ENCODE measurements at places on chromosomes 3 and 15.

- DNase-seq, result no peak
Measured at GRCh38 chr3:94420931-94421330, 358.1 kb downstream of the NSUN3 start.

GRCh38 chr3:170524073-170524472 is 61.8 kb downstream of the SLC7A14 start:
- DNase-seq, result no peak

DNA sequence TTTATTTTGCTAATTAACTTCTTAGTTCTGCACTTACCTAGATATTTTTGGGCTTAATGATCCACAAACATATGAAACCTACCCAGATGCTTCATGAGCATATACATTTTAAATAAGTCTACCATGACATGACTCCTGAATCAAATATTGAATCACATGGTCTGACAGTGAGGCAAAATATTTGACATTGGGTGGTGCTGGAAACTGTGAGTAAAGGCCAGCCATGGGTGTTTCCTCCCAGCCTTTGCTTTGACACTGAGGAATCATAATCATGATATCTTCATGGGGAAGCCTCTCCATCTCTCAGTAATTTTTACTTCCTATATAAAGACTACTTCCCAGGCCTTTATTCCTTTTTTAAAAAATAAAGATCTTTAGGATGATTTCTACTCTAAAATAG is 22.8 kb upstream of the SSR3 start:
- DNase-seq, result no peak

GRCh38 chr3:156536524-156537316 is 18.2 kb downstream of the SSR3 start:
- DNase-seq, result no peak

- no peak for DNase-seq
Measured at GRCh38 chr3:66469220-66469640, 31.6 kb downstream of the LRIG1 start.

GRCh38 chr3:107975529-107976201 is 115.2 kb downstream of the CD47 start:
- DNase-seq, result no peak

- no peak for DNase-seq
Measured at GRCh38 chr3:70085613-70086012, 86.1 kb downstream of the SAMMSON start.

- DNase-seq, result no peak
Measured at GRCh38 chr3:36227980-36228379, 152.3 kb upstream of the STAC start.

DNA sequence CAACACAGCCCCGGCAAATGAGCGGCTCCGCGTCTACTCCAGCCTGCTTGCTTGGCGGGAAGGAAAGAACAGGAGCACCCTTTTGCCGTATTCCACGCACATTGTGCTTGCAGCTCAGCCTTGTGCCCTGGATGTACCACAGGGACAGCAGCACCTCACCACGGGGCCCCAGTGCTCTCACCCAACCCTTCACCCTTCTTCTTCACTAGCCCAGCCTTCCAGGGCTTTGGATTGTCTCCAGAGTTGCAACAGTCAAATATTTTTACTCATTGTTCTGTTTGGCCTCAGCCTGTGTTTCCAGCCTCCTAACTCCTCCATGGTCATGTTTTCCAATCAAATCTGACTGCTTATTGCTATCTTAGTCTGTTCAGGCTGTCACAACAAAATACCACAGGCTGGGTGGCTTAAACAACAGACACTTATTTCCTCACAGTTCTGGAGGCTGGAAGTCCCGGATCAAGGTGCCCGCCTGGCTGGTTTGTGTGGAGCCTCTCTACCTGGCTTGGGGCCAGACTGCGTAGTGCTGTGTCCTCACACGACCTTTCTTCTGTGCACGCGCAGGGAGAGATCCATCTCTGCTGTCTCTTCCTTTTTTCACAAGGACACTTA is 79.2 kb upstream of the ABHD17C start:
- DNase-seq, result no peak

DNA sequence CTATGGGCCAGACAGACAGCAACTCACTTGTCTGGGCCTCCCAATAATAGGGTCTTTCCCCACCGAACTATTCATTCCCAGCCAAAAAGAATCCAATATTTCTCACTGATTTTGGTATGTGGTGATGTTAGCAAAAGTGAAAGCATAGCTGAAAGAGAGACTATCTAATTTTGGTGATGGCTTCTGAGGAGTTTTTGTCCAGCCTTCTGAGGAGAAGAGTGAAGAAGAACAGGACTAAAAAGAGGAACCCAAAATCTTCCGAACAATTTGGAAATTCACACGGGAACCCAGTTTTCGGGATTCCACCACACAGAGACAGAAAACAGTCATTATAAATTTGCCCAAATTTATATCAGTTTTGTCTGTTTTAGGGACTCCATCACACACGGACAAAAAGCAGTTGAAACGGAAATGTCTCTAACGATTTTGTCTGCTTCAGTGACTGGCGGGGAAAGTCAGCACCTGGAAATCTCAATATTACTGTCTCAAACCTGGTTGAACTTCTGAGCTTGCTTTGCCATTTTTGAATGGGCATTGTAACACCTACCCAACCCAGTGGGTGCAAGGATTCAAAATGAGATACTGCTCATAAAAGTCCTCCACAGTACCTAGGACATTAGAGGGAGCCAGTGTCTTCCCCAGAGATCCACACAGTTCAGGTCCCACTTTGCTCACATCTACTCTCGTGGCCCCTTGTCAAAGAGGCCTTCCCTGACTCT is 9.1 kb downstream of the CD80 start:
- no peak for DNase-seq

GRCh38 chr15:80265021-80265420 is 13.0 kb upstream of the CTXND1 start:
- no peak for DNase-seq

DNA sequence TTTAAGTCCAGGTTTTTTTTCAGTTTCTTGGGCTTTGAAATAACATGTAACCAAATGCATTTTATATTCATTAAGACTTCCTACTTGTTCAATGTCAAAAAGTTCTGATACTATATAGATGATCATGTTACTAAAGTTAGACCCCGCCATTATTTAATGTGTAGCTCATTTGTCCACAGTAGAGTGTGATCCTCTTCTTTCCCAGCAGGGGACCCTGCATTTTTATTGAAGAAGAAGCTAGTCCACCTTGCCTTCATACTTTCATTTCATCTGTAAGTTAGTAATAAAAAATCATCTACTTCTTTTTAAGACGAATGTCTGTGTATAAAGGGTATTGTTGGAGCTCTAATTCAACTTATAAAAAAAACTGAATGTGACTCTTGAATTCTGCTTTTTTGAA is 404.6 kb downstream of the SI start:
- no peak for DNase-seq

- no peak for DNase-seq
Measured at GRCh38 chr3:30760737-30761136, 133.7 kb downstream of the GADL1 start.

DNA sequence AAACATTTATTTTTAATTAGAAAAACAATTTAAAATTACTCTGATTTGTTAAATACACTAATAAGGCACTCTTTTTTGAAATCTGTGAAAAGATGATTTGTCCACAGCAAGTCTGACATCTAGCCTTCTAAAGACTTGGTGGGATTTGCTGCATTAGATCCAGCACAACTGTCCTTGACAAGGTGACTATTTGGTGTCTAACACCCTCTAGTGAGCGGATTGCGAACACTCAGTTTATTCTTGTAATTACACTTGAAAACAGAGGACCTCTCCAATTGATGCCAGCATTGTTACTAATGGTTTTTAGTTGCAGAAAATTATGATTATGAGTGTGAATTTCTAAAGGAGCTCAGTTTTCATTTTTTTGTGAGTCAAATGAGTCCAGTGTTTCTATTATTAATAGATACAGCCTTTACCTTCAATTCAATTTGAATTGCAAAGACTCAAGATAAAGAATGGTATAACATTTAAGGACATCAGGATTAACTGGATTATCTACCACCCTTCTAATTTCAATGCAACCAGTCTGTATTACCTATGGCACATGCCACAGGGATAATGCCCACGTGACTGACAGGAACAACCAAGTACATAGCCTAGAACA is 29.7 kb upstream of the STRIT1 start:
- DNase-seq, result no peak

DNA sequence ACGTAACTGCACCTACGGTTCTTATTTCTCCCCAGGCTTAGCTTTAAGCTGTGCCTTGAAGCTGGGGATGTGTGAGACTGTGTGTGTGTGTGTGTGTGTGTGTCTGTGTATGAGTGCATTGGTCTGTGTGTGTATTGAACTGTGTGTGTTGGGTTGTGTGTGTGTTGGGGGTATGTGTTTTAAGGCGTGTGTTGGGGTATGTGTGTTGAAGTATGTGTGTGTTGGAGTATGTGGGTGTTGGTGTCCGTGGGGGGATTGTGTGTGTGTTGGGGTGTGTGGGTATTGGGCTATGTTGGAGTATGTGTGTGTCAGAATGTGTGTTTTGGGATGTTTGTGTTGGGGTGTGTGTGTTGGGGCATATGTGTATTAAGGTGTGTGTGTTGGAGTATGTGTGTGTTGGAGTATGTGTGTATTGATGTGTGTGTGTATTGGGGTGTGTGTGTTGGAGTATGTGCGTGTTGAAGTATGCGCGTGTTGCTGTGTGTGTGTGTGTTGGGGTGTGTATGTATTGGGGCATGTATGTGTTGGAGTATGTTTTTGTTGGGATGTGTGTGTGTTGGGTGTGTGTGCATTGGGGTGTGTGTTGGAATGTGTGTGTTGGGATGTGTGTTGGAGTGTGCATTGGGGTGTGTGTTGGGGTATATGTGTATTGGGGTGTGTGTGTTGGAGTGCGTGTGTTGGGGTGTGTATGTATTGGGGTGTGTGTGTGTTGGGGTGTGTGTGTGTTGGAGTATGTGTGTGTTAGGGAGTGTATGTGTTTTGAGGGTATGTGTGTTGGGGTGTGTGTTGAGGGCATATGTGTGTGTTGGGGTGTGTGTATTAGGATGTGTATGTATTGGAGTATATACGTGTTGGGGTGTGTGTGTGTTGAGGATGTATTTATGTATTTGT is 76.4 kb downstream of the LSM3 start:
- no peak for DNase-seq

DNA sequence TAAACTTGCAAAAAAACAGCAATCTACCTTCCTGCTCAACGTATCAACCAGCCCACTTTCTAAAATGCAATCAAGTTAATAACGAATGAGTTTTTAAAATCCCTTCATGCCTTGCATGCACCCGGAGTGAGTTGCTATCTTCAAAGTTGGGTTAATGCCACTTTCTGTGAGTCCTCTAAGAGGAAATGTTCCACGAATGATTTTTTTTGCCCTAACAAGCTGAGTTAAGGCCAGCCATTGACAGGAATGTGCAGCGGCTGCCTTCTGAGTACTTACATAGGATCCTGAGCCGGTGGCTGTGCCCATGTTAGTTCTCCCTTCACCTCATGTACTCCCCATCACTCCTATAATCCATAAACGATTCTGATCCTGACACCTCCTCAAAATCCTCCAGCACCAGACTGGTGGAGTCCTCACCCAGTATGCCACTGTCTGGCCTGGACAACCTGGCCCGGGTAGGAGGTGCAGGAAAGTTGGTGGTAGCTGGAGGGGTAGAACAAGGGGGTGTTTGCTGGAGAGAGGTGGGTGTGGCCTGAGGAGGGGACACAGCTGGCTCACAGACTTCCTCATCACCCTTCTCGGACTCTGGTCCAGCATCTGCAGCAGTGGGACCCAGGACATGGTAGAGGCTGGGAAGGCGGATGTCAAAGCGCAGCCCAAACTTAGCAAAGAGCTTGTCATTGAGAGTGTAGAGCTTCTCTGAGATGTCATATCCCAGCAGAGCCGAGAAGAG is 12.4 kb downstream of the POPDC2 start:
- no peak for DNase-seq

DNA sequence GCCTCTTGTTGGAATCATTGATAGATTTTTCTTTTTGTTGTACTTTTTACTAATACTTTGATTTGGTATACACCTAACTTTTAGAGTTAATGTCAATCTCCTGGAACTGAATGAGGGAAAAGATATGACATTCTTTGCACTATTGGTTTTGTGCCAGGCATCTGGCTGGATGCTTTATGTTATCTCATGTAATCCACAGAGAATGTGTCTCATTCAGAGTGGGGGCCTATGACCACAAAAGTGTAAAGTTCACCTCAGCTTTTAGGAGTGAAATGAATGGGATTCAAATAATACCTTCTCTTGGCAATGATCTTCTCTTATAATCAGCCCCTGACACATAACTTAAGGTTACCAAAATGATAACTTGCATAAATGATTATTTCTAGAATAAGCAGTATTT is 329.1 kb upstream of the ROPN1 start:
- no peak for DNase-seq

GRCh38 chr3:6512172-6512800 is 348.6 kb upstream of the GRM7 start:
- DNase-seq, result no peak

- no peak for DNase-seq
Measured at GRCh38 chr3:114179575-114179974, 723 bp upstream of the DRD3 start.

GRCh38 chr3:15726043-15726442 is 71.7 kb downstream of the ANKRD28 start:
- DNase-seq, result no peak

GRCh38 chr15:83170474-83171165 is 37.0 kb downstream of the HDGFL3 start:
- DNase-seq, result no peak

- DNase-seq, result no peak
Measured at GRCh38 chr15:92886815-92887214, 13.3 kb upstream of the CHD2 start.

- no peak for DNase-seq
Measured at GRCh38 chr3:162147996-162148395, 651.4 kb downstream of the OTOL1 start.

DNA sequence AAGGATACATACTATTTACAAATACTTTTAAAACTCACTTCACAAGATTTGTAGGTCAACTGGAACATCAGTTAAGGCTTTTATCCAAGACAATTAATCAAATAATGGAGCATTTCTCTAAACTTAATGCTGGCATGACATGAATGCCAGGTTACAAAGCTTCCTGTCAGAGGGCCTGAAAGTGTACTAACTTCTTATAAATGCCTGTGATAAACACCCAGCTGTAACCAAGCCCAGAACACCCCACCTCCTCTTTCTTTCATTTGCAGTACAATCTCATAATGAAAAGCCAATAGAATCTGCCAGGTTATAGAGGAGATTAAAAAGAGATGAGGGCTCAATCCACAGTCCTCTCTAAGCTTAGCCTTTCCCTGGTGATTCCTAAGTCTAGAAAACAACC is 214.4 kb downstream of the OSBPL10 start:
- DNase-seq, result no peak

- no peak for DNase-seq
Measured at GRCh38 chr3:26202169-26202568, 412.3 kb downstream of the OXSM start.

- DNase-seq, result no peak
Measured at GRCh38 chr3:153681057-153681456, 440.1 kb upstream of the ARHGEF26 start.
